CD14-positive monocyte (primary cell): ENCODE measurements at places on chromosomes 4 and X. TPM values are rescaled to one million over a fixed set of nuclear protein-coding genes. Genes with fewer than 3 reads are reported as not detected.

Gene CXCL1
- polyA plus RNA-seq = 3.5 and 5.6 TPM in 2 replicates

Gene GLRA3
- polyA plus RNA-seq = not detected

Gene UGT2B7
- polyA plus RNA-seq = not detected

GRCh38 chr4:113406723-113407016 lies 354.9 kb downstream of the CAMK2D start:
- DNase-seq = no peak

DNA sequence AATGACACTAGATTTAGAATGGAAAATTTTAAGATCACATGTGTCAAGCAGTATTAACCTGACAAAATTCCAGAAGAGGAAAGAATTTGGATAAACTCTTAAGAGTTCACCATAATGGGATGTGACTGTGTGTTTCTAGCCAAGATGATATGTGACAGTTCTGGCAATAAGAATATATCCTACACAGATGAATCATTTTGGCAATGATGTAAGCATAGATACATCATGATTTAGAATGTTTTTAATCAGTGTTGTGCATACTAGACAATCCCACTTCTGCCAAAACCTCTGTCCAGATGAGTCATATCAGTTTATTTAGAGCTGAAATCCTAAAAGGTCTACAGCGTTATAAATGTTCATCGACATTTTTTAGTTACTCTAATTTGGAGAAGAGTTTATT lies 48.8 kb downstream of the PTCHD1 start:
- no peak for DNase-seq
